ENCODE measurements at places on chromosomes 7 and 10. TPM values are rescaled to one million over a fixed set of nuclear protein-coding genes. Genes with fewer than 3 reads are reported as not detected.

- DNase-seq: no peak
These were observed 50.1 kb upstream of the HDAC9 start for GRCh38 chr7:18445483-18445882.

- DNase-seq: no peak
These were observed 113.2 kb downstream of the KMT2E start for GRCh38 chr7:105127179-105127578.

- peak; percentile 5 for DNase-seq
These were observed 192.9 kb downstream of the PTPN20 start for GRCh38 chr10:47104151-47104605.

GRCh38 chr10:69089638-69090599, 2.0 kb downstream of the SRGN start:
- DNase-seq: peak; percentile 25

DNA sequence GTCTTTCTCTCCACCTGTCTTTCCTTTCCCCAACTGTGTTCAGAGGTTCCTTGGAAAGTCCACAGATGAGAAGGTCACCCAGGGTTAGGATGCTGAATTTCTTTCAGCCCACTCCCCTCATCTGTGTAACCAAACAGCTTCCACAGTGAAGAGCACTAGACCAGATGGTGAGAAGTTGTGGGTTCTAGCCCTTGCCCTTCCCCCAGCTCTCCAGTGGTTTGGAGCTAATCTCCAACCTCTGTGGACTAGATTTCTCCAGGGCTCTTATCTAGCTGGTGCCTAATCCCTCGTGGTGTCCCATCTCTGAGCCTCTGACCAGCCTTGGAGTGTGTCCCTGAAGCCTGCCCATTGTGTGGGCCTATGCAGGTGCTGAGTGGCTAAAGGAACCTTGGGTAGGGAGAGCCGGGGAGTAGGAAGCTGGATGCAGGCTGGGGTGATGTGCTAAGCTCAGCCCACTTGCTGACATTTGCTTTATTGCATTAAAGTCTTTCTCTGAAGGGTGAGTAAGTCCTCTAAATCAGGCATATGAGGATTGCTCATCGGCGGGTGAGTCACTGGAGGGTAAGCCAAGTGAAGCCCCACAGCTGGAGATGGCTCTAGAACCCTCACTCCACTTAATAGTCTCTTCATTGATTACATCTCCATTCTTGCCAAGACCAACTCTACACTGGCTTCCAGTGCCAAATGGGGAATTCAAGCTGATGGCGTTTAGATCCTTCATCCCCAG, 14.9 kb downstream of the DUSP5 start:
- DNase-seq: peak; percentile 86

DNA sequence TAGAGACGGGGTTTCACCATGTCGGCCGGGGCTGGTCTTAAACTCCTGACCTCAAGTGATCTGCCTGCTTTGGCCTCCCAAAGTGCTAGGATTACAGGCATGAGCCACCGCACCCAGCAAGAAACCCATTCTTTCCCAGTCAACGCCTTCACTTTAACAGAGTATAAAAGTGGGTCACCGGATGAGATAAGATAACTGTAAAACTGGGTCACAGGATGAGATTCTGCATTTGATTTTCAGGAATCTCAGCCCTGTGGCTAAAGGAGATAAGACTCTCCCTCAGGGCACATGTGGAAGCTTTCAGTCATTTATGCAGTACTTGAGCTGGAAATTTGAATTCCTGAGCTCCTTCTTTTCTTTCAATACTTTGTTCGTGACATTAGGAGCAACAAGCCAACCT, 70.8 kb downstream of the LRRC17 start:
- peak; percentile 64 for DNase-seq

GRCh38 chr7:77570330-77571011, 33.4 kb downstream of the PTPN12 start:
- DNase-seq: peak; percentile 59

DNA sequence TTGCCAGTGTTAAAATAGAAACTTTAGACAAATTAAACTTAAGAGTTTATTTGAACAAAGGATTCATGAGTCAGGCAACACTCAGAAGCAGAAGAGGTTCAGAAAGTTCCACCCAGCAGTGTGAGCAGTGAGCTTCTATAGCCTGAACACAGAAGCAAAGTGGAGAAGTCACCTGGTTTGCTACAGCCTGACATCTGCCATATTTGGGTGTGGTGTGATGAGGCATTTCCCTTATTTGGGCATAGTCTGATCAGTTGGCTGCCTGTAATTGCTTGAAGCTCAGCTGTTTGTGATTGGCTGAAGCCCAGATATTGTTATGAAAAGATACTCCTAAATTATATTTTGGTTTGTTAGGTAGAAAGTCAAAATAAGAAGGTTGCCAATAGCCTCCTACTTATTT, 39.1 kb downstream of the VWC2 start:
- no peak for DNase-seq

- peak; percentile 80 for DNase-seq
These were observed 337.1 kb downstream of the RNLS start for GRCh38 chr10:88245974-88246511.

DNA sequence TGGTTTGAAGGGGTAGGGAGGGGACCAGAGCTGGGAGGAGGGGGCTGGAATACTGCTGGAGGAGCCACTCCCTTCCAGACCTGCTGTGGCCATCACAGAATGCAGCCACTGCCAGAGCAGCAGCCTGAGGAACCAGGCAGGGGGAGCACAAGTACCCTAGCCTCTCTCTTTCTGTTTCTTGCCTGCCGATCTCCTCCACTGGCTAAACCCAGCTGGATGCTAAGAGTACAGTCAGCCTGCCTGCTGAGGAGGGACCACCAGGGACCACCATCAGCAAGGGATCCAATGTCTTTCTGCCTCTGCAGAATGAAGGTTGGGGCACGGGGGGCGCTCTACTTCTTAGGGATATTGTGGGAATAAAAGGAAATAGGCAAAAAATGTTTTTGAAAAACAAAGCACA, 4.7 kb downstream of the BLVRA start:
- DNase-seq: no peak

DNA sequence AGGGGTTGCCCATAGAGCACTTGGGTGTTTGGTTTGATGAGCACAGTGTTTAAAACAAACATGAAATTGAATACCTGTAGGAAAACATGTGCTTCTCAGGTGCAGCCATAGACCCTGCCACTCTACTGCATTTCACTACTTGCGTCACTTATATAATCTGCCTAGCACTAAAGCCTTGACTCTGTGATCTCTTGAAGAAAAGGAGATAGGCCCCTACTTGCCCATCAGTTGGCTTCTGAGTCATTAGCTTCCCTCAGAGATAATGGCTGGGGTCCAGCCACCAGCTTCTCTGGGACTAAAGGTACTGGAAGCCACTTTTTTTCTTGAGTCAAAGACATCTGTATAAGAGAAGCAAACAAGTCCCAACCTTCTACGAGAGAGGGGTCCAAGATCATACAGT, 45.9 kb upstream of the BTRC start:
- no peak for DNase-seq

- DNase-seq: no peak
These were observed 2.3 kb upstream of the SH2B2 start for GRCh38 chr7:102284399-102284798.

- DNase-seq: no peak
These were observed 41.7 kb upstream of the EZH2 start for GRCh38 chr7:148925836-148926235.

GRCh38 chr7:27235387-27236311, 7.0 kb upstream of the EVX1 start:
- peak; percentile 26 for DNase-seq

DNA sequence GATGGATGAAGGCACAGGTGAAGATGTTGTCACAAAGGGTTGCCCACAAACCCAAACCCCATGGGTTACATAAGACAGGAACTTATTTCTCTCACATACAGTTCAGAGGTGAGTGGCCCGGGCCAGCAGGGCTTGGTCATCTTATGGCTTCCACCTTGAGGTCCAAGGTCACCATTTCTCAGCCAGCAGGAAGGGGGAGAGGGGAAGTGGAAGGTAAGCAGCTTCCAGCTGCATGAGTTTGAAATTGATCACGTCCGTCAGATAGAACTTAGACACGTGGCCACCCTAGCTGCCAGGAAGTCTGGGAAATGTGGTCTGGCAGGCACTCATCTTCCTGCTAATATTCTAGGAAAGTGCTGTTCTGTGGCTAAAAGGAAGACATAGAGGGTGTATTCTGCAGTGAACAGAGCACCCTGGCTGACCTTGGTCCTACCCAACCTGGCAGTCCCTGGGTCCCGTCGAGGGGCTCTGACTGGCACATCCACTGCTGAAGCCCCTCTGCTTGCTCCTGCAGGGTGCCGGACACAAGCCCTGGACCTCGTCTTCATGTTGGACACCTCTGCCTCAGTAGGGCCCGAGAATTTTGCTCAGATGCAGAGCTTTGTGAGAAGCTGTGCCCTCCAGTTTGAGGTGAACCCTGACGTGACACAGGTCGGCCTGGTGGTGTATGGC, 49.5 kb downstream of the VWA2 start:
- DNase-seq: no peak

GRCh38 chr7:37212051-37212450, 236.6 kb downstream of the ELMO1 start:
- no peak for DNase-seq

GRCh38 chr7:46767071-46767470, 814.8 kb downstream of the TNS3 start:
- no peak for DNase-seq

DNA sequence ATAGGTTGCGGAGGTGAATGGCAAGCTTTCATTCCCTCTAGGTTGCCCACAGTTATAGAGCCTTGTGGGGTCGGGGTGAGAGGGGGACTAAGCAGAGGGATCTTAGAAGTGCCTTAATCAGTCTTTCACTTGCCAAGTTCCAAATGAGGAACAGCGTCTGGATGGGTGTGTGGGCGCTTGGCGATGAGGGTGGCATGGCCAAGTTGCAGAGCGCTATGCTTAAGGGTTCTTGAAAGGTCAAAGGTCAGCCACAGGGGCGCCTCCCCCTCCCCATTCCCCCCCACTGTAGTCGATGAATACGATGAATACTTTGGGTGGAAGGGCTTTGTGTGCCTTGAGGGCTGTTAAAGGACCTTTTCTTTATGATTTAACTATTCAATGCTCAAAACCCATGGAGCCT, 185.0 kb downstream of the TCF7L2 start:
- no peak for DNase-seq

DNA sequence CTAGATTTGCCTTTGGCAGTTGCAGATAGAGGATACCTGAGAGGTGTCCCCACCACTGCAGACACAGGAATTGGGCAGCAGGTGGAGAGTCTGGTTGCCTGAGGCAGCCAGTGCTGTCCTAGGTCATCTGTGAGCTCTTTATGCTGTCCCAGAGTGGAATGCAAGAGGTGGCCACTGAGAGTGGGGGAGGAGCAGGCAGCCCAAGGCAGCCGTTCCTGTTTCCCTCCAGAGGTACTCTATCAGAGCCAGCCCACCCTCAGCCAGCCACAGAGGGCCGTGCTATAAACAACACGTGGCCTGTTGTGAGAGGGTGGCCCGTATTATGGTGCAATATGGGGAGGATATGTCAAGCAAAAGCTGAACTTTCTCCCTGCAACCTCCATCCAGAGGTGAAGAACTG, 8.5 kb downstream of the LRRC18 start:
- no peak for DNase-seq

GRCh38 chr7:11319491-11320274, 346.0 kb downstream of the PHF14 start:
- no peak for DNase-seq

DNA sequence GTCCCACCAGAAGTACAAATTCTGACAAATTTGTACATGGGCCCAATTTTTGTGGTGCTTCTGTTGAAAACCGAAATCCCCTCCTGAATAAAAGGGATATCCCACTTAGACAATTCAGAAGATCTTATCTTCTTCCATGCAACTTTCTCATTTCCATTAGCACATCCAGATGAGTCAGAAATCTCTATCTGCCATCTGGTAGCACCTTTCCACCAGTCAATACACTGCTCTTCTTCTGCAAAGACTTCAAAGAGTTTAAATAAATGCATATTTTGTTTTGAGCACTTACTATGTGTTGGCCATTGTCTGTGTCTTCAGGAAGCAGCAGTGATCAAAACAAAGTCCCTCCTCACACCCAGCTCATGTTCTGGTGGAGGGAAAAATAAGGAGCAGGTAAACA, 12.7 kb upstream of the KLF6 start:
- no peak for DNase-seq

GRCh38 chr7:121752706-121753105, 120.3 kb upstream of the PTPRZ1 start:
- DNase-seq: peak; percentile 8

GRCh38 chr7:126398285-126398684, 854.5 kb downstream of the GRM8 start:
- no peak for DNase-seq

DNA sequence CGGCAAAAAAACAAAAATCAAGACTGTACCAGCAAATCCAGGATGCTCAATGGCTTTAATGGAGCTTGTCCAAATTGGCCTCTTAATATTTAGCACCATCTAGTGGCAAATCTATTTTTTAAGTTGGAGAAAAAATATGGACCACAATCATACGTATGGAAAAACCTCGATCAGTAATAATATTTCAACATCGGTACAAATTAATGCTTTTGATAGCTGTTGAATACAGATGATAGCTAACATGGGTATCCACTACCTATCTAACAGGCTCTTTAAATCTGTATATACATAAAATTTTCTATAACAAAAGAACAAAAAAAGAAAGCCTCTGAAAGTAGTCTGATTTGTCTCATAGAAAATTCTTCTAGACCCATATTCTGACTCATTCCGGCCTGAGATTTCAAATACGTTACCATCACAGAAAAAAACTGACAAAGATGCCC, 29.2 kb downstream of the COA1 start:
- peak; percentile 75 for DNase-seq

PCGF5 gene
- total RNA-seq: 29.4 TPM

STAG3 gene
- under 0.01 TPM for total RNA-seq

SVOPL gene
- not detected for total RNA-seq

KCND2 gene
- 16.1 TPM for total RNA-seq

HABP2 gene
- total RNA-seq: not detected

TMEM270 gene
- not detected for total RNA-seq

GPER1 gene
- 2.6 TPM for total RNA-seq

LRRC17 gene
- 70.0 TPM for total RNA-seq

FBXL13 gene
- total RNA-seq: 1.3 TPM

NPFFR1 gene
- total RNA-seq: not detected

OR2A12 gene
- total RNA-seq: not detected

C10orf62 gene
- total RNA-seq: not detected

PDK4 gene
- under 0.01 TPM for total RNA-seq

SCIN gene
- 3.9 TPM for total RNA-seq

PON1 gene
- total RNA-seq: not detected

MUC12 gene
- not detected for total RNA-seq

DCLRE1A gene
- total RNA-seq: 4.2 TPM
